ENCODE measurements at places on chromosomes 6 and 20. TPM values are rescaled to one million over a fixed set of nuclear protein-coding genes. Genes with fewer than 3 reads are reported as not detected.

HSPA12B gene
- total RNA-seq, result not detected

CLIC5 gene
- total RNA-seq, result not detected

GMNN gene
- total RNA-seq, result 22.2 TPM

PI3 gene
- total RNA-seq, result not detected

C6orf141 gene
- total RNA-seq, result not detected

C6orf163 gene
- 0.83 TPM for total RNA-seq

LAMP5 gene
- not detected for total RNA-seq

C6orf15 gene
- not detected for total RNA-seq

IPCEF1 gene
- total RNA-seq, result not detected

TMEM217 gene
- 2.4 TPM for total RNA-seq

CCN6 gene
- total RNA-seq, result not detected

TPD52L1 gene
- 5.6 TPM for total RNA-seq

MANEA gene
- total RNA-seq, result 4.3 TPM

HSF2 gene
- total RNA-seq, result 16.2 TPM

NRSN2 gene
- total RNA-seq, result 17.5 TPM

TSHZ2 gene
- total RNA-seq, result 15.3 TPM

All from smooth muscle cell of the coronary artery (primary cell).